ENCODE measurements at places on chromosomes 2 and 18.

DNA sequence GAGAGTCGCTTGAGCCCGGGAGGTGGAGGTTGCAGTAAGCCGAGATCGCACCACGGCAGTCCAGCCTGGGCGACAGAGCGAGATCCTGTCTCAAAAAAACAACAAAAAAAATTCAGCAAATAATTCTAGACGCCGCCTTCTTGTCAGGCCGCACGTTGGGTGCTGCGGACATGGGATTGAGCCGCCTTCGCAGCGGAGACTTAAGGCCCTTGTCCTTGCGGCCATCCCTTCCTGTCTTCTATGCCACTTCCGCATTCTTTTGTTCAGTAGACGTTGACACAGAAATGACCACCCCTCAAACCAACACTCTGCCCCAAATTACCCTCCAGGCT, 15.8 kb downstream of the PTPN18 start:
- DNase-seq = peak; percentile 21

DNA sequence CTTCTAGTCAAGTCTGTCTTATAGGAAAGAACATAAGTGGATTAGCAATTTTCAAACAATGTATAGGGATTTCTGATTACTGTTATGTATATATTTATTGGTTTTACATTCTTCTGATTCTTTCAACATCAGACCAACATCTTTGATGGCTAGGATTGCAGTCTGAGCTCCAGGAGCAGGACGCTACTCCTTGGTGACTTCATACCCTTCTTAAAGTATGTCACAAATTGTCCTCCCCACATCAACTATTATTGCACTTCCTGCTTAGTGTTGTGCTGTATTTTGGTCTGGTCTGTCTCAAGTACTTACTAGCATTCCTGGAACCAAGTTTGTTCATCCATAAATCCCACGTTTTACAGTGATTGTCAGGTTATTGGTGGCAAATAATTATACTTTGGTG, 49.0 kb downstream of the MAP2 start:
- no peak for DNase-seq

DNA sequence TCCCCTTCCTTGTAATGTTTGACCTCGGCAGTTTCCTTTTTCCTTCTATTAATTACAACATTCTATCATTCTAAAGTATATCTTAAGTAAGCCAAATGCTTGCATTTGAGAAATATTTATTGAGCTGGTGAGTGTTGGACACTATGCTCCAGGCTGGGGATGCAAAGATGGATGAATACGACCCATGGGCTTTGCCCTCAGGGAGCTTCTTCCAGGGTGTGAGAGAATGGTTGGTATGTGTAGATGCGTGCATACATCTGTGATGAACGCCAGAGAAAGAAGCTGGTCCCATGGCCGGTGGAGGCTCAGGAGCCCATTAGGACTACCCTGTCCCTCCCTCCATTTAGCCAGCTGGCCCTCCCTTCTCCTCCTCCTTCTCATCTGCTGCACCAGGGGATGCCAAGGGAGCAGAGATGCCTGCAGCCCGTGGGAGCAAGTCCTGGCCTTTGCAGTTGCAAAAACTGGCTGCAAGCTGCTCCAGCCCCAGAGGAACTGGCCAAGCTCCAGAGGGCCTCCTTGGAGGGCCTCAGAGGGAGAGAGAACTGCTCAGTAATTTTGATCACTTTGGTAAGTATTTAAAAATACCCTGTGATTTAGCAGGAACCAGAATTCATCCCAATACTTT, 65.7 kb upstream of the FOSL2 start:
- DNase-seq = no peak

DNA sequence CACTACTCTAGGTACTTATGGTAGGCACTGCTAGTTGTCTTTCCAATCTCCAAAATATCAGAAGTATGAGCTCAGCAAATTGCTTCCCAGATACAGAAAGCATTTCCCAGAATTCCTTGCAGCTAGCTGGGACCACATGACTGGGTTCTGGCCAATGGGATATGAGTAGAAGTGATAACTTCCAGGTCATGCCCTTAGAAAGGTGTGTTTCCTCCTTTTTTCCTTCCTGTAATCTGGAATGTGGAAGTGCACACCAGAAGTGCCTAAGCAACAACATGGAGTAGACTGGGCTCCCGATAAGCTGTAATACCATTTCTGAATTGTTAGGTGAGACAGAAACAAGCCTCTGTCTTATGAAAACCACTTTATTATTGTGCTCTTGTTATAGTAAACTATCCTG, 279.8 kb downstream of the ZNF385B start:
- DNase-seq = no peak

DNA sequence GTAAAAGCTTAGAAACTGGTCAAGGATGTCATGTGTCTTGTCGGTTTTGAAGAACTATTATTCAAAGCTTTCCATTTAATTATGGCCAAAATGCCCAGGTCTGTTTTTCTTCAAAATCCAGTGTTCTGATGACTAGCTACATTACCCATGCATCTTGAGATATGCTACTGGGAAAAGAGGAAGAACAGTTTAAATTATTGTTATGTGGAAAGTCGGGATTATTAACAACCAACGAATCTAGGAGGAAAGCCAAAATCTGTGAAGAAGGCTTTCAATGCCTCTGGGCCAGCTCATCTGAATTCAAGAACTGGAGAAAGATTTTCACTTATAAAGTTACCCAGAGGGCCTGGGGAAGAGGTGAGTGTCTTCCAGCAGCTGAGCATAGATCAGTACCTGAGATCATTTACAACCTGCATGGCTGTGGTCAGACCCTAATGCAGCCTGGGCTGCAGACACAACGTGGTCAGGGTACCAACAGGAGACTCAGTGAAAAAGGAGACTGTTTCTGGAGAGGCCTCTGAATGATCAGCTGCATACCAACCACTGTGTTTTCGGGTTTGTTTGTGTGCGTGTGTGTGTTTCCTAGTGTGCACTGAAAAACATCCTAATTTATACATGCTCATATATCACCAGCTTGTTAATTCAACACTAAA, 308.5 kb downstream of the NRXN1 start:
- no peak for DNase-seq

DNA sequence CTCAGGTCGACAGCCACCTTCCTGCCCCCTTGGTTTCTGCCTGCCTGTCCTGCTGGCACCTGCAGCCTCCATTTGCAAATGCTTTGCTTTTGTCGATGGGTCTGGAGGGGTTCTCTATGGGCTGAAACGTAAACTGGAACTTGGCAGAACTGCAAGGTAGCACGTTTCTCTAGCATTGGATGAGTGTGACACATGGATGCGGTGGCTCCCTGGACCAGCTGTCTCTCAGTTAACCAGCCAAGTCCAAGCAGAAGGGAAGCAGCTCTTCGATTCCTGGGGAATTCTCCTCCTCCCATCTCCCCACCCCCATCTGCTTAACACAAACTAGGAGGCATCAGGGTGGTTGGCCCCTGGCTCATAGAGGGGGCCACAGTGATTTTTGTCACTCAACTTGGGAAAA, 57.3 kb downstream of the ITGB1BP1 start:
- no peak for DNase-seq

DNA sequence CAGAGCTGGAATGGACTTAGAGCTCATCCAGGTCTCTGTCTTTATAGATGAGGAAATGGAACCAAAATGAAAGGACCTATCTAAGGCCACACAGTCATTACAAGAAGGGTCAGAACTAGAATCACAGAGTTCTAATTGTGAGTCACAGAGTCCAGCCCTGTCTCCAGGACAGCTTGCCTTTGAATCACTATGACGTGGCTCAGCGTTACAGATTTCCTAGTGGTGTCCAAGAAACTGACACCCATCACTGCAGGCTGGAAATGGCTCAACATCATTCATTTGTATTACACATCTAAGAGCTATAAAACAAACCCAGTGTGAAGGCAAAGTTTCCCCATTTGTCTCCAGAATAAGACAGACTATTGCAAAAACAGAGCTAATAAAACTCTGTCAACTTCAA, 164.3 kb upstream of the SIX2 start:
- DNase-seq = no peak

DNA sequence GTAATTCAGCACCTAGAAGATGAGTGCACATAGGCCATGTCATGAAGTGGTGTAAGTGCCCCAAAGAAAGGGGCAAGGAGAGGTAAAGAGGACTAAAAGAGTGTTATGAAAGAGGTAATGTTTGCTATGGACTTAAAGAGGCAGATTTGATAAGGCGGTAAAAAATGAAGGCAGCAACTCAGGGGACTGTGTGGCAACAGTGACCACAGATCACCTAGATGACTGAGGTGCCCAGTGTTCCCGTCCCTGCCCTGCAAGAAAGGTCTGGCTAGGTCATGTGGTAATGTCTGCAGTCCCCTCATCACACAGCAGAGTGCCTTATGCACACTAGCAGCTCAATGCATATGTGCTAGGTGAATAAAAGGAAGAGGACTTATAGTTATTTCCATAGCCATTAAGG, 356.8 kb downstream of the LRRTM1 start:
- DNase-seq = no peak

- no peak for DNase-seq
Observed at GRCh38 chr2:105951384-105951694, 206.6 kb downstream of the NCK2 start.

DNA sequence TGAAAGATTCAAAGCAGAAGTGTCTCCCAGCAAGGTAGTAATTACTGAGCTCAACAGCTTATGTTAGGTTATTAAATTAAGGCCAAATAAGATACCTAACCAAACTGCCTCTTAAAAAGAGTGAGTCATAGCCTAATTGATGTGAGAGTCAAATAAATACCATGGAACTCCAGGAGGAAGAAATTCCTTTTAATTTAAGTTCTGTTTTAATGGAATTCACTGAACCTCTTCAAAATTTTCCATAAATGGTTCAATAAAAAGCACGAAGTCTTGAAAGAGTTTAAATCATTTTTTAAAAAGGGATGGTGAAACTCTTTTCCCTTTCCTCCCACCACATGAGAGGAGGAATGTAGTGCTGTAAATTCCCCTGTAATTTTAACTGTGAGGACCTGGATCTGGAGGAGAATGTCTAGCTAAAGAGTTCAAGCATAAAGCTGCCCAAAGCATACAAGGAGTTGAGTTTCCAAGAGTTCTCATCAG, 180.8 kb upstream of the MMADHC start:
- DNase-seq = no peak

- DNase-seq = no peak
Observed at GRCh38 chr18:77763530-77764145, 514.0 kb downstream of the GALR1 start.

- DNase-seq = no peak
Observed at GRCh38 chr2:190318931-190319554, 583 bp downstream of the HIBCH start.

GRCh38 chr18:56712761-56713160, 61.6 kb downstream of the WDR7 start:
- no peak for DNase-seq

- no peak for DNase-seq
Observed at GRCh38 chr2:28163028-28163427, 229.6 kb upstream of the FOSL2 start.

- DNase-seq = no peak
Observed at GRCh38 chr2:159867567-159868361, 69.8 kb upstream of the CD302 start.

GRCh38 chr2:62774555-62775366, 69.2 kb downstream of the EHBP1 start:
- DNase-seq = no peak

- DNase-seq = no peak
Observed at GRCh38 chr2:172813314-172813888, 77.8 kb downstream of the RAPGEF4 start.

GRCh38 chr2:178223806-178224205, 29.5 kb downstream of the OSBPL6 start:
- no peak for DNase-seq

All from stimulated activated naive CD8-positive, alpha-beta T cell treated with anti-CD3 and anti-CD28 coated beads, Interleukin-15, Interleukin-2, amounts not matched to agents 100 U/mL and 50 U/mL, for 24 hours (primary cell).